ENCODE measurements at places on chromosomes 7 and 10.

DNA sequence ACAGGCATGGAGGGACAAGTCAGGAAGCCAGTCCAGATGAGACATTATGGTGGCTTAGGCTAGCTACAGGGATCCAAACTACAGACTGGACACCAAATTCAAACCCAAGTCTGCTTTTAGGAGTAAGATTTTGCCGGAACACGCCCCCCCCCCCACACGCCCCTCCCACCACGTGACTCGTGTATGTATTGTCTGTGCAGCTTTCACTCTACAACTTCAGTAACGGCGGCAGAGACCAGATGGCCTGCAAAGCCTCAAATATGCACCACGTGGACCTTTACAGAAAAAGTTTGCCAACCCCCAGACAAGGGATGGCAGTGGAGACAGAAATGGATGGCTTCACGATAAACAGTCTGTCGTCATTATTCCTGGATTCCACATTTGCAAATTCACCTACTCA, 14.5 kb downstream of the HIPK2 start:
- no peak for DNase-seq

DNA sequence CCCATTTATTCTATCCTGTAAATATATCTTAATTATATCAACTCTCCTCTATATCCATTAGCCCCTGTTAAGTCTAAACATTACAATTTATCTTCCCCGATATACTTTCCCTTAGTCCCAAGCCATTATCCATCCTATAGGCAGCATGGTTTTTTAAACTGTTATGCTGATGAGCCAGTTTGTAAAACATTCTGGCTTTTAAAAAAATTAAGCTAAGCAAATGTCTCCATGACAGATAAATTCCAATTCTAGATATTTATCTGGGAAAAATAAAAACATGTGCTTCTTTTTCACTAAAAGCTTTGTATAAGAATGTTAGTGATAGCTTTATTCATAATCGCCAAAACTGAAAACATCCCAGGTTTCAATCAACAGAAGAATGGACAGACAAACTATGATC, 183.2 kb upstream of the GNAI1 start:
- no peak for DNase-seq

- DNase-seq, result no peak
These were observed 17.0 kb upstream of the SFRP5 start for GRCh38 chr10:97788552-97789442.

GRCh38 chr10:77675347-77675746, 37.7 kb upstream of the KCNMA1 start:
- DNase-seq, result no peak

GRCh38 chr10:75375838-75376237, 25.7 kb downstream of the ZNF503 start:
- DNase-seq, result peak; percentile 31

DNA sequence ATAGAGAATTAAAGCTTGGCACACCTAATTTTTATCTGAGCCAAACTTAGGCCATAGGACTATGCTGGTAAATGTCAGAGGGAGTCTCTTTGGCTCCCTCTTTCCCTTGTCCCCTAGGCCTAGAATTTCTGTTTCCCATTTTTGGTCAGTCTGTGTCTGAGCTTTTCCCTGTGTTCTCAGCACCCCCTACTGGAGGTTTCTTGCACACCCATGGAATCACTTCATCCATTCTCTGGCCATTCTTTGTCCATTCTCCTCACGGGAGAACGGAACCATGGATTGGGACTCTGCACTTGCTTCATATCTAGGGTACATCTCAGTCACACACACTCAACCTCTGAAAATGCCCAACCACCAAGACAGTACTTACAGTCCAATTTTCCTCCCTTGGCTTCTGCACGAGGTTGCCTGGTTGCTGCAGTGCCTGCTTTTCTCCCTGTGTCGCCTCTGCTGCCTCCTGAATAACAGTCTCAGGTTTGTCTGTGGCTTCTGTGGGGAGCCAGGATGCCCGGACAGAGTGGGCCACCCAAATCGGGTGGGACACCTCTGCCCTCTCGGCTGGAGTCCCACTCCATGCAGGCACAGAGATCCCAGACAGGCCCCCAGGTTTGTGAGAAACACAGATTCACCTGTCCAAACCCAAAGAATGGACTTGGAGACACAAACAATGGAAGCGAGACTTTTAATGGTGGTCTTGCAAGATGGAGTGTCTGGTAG, 35.1 kb upstream of the DNAH11 start:
- peak; percentile 11 for DNase-seq

DNA sequence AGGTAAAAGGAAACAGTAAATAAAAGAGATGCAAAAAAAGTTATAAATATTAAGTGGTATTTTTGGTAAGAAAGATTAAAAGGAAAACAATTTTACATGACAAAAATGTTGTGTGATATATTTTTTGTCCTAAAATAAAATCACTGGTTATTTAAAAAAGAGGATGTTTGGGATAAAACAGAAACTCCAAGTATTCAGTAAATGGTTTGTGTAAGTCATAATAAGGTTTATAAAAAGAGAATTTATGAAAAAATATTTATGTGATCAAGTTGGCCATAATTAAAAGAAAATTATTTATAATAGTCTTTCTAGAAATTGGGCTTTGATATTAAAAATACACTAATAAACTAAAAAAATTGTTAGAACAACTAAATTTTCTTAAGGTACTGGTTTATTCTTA, 38.2 kb upstream of the FIGNL1 start:
- no peak for DNase-seq

DNA sequence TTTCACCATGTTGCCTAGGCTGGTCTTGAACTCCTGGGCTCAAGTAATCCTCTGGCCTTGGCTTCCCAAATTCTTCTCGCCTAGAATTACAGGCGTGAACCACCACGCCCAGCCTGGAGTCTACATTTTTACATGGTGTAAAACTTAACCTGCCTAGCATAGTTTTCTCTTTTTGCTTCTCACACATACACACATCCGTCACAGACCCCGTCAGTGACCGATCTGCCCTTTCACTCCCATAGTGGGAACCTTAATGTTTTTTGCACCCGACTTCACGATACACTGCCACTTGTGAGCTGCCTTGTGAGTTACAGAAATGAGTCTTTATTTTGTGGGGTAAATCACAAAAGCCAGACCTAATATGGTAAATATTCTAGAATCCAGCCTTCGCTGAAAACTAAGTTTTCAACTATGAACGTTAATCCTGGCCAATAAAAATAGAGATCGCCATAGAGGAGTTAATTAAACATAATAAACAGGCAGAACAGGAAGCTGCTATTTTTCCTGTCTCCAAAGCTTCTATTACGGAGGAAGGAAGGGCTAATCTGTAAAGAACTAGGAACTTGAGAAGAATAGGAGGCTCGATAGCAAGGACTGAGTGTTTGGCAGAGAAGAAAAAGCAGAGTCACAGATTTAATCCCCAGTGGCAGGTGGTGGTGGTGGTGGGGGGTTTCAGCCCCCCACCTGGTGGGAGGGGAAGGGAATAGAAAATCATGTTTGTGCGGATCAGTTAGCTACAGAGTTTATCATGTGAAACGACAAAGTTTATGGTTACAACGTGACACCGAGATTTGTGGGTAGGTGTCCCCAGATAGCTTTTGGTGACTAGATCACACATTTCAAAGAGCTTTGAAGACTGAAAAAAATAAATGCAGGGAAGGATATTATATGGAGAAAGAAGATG, 14.7 kb upstream of the FAM171A1 start:
- no peak for DNase-seq

DNA sequence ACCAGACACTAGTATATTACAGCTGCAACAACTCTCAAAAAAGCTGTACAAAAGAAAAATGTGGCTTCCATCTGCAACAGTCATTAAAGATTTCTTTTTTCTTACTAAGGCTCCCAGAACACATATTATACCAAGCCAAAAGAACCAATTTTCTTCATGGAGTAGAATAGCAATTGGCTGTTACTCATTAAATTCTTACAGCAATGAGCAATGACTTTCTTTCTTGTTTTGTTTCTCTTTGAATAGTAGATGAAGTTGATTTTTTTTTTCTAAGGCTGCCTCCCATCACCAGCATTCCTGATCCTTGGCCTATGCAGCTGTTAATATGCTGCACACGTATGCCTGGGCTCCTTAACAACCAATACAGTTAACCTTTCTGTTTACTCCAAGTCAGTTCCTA, 36.6 kb upstream of the SPOCK2 start:
- DNase-seq, result no peak

DNA sequence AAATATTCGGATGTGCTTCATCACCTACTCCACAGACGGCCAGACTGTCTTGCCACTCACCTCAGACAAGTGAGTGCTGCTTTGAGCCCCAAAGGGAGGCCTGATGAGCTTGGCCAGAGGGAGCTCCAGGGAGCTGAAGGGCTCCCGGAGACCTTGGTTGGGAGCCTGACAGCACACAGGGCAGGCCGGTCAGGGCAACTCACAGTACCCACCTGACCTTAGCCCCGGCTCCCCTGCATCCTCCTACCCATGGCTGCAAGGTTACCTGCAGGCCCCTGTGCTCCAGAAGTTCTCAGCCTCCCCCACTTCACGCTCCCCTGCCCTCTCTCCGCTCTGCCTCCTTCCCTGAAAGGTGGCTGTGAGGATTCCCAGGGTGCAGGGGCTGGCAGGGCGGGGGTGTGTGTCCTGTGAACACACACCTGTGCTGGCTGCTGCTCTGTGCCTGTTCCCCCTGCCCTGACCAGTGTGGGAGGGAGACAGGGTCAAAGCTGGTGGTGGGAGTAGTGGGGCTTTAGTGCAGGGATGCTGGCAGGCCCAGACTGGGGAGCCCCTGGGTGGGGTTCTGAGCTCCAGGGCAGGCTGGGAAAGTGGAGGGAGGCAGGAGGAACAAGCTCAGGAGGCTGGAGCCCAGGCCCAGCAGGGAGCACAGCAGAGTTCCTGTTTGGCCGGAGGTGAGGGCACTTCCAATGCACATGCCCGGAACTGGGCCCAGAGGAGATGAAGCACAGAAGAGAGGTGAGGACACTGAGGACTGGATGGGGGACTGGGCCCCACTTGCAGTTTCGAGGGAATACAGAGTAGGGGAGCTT, 7.2 kb downstream of the ANTXRL start:
- DNase-seq, result no peak

GRCh38 chr10:14554091-14554490, 220.6 kb downstream of the FAM107B start:
- no peak for DNase-seq

DNA sequence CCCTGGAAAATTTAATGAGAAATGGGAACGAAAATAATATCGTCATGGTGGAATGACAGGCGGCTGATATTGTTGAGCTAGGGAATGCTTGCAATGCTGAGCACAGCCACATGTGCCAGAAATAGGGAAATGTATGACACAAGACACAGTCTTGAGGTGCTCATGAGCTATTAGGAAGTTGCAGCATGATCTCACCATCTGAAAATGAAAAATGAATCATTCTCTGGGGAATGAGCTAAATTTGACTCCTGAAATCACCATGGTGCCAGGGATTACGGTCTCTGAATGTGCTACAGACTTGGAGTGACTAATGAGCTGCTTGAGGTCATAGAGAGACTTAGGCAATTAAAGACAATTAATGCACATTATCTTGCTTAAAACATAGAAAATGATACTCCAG, 845.0 kb downstream of the CNTNAP2 start:
- DNase-seq, result peak; percentile 7

GRCh38 chr7:73701357-73701995, 18.0 kb downstream of the STX1A start:
- DNase-seq, result no peak

- DNase-seq, result no peak
These were observed 2.4 kb downstream of the EPO start for GRCh38 chr7:100722480-100723212.

DNA sequence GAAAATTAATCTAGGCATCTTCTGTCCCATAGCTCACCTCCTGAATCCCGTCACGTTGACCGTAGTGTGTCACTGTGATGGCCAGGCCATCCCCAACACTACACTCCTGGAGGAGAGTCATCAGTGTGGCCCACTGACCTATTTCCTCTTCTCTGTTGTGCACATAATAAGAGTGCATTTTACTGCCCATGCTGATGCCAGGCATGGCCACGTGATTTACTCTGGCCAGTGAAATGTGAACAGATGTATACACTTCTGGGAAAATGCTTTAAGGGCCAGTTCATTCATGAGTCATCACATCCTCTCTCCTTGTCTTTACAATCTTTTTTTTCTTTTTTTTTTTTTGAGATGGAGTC, 101.9 kb upstream of the PIP4K2A start:
- no peak for DNase-seq

- no peak for DNase-seq
These were observed 73.7 kb downstream of the MYL10 start for GRCh38 chr7:101555269-101555920.

DNA sequence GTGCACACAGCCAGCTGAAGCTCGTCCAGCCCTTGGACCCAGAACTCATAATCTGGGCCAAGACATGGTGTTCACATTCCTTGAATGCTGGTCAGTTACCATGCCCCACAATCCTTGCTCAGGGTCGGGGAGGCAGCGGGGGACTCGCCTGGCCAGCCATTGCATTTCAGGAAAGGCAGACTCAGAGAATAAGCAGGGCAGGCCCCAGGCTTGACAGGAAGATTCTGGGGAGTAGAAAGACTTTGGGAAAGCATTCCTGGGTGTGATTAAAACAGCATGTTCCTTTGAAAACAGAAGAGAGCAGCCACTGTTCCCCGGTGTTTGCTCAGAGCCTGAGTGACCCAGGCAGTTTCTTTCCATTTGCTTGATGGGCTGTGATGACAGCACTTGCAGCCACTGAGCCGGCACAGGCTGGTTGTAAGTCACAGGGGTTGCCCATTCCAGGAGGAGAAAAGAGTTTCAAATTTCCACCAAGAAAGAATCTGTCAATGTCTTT, 473.7 kb downstream of the TYW1 start:
- DNase-seq, result no peak

Measured in nucleus accumbens (tissue), 56 donors.